ENCODE measurements at places on chromosomes 6 and 20.

DNA sequence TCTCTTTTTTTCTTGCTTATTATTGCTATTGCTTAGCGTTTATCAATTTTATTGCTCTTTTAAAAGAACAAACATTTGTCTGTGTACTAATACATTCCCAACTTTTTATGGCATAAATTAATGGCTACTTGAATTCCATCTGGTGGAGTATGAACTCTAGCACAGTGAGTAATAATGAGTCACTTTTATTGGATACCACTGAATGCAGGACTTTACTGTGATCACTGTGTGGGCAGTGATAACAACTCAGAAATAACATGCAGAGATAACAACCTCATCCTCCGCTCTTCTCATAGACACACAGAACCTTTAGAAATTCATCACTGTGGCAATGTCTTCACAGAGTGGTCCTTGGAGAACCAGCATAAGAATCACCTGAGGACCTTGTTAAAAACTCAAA is 174.9 kb upstream of the PRND start:
- peak; percentile 83 for DNase-seq

- no peak for DNase-seq
These were observed 146.4 kb upstream of the FAM83B start for GRCh38 chr6:54700158-54700557.

GRCh38 chr20:63533871-63534393 is 3.2 kb downstream of the PTK6 start:
- DNase-seq = no peak

DNA sequence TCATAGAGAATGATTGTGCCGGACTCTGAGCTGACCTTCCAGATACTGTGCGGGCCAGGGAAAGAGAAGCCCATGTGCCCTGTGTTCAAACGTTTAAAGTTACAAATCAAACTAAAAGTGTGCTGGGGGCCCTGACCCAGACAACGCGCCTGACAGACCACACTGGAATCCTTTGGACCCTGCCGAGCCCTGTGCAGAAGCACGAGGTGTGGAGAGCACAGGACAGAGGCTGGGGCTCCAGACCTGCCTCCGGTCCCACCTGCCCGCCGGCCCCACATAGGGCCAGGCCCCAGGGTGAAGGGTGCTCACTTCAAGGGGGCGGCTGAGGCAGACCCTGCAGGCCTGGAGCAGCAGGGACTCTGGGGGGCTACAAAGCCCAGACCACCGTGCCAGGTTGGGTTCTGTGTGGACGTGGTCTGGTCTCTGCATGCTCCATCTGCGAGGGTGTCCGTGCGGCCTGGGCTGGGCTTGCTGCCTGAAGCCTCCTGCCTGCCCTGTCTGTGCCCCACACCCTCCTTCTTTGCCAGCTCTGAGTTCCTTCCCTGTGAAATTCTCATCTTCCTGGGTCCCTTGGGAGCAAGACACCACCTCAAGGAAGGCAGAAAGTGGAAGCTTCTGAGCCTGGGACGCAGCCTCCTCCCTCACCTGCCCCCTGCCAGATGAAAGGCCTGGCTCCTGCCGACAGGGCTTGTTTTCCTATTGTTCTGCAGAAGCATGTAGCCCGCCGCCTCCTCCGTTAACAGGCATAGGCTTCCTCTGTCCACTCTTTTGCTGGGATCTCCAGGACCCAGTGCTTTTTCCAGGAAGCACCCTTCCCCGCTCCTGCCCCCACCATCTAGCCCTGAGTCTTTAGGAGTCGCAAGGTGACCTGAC is 186.2 kb downstream of the ERMARD start:
- DNase-seq = no peak

DNA sequence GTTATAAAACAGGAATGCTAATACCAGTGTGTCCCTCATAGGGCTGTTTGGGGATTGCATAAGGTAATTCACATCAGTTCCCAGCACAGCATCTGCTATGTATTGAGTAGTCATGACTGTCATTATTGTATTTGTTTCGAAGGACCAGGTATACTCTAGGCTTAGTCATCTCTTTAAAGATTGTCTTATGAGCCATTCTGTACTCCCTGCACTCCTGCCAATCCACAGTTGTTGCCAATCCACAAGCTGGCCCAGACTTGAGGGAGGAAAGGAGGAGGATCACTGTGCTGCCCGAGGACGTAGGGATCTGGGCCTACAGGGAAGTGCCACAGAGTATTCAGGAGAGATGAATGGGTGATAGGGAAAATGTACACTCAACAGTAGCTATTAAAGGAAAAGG is 113.0 kb upstream of the TIAM2 start:
- no peak for DNase-seq

GRCh38 chr6:137707590-137708360 is 159.3 kb upstream of the TNFAIP3 start:
- peak; percentile 85 for DNase-seq

- no peak for DNase-seq
These were observed 138.0 kb upstream of the RREB1 start for GRCh38 chr6:6969761-6970223.

- no peak for DNase-seq
These were observed 33.2 kb upstream of the PLEKHG1 start for GRCh38 chr6:150566486-150566885.

DNA sequence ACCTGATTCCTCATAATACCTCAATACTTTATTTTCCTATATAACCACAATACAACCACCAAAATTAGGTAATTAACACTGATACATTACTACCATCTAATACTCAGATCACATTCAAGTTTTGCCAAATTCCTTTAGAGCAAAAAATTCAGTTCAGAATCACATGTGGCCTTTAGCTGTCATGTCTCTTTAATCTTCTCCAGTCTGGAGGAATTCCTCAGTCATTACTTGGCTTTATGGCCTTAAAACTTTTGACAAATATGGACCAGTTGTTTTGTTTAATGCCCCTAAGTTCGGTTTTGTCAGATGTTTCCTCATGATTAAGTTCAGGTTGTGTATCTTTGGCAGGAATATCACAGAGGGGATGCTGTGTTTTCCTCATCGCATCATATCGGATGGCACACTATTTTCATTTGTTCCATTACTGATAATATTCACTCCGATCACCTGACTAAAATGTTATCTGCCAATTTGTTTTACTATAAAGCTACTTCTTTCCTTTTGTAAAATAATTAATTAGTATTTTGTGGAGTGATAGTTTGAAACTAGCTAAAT is 51.2 kb upstream of the AKIRIN2 start:
- no peak for DNase-seq

DNA sequence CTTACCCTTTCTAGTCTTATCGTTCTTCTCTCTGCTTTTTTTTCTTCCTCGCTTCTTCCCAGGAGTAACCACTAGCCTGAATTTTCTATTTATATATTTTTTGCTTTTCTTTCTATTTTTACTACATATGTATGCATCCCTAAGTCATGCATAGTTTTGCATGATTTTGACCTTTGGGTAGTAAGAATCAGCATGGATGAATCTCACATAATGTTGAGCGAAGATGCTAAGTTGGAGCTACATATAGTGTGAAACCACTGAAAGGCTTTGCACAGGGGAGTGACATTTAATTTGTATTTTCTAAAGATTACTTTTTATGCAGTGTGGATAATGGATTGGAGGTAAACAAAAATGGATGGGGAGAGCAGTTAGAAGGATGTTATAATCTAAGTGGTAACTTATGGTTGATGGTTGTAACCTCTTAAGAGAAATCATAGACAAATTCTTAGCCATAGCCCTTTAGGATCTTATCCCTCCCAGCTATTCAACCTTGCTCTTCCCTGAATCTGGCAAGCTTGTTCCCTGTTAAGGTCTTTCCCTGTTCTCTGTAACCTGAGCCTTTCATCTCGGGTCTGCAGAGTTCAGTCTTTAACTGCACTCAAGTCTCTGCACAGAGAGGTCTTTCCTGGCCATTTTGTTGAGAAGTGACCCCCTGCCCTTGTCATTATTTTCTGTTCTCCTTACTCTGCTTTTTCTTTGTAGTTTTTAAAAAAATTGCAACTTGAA is 18.0 kb downstream of the PEX7 start:
- DNase-seq = no peak

DNA sequence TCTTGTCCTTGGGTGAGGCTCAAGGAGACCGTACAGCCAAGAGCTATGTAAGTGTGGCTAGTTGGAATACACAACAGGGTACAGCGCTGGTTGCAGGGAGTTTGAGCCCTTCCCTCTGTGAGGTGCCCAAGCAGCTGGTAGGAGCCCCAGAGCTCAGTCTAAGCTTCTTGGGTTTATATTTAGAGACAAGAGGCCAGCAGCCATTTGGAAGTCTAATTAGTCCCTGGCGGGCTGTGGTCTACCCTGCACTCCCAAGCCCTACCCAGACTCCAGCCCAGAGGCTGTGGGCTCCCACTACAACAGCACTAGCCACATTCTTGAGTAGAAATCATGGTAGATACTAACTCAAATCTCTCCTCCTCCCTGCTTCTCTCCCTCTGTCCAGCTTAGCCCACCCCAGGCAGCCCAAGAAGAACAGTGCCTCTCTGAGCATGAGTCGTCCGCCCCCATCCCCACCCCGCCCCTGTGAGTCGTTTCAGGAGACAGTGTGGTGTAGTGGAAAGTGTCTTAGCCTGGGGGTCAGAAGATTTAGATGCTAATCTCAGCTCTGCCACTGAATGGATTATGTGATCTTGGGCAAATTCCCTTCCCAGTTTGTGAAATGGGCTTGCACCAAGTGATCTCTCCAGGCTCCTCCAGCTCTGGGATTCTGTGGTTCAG is 37.8 kb downstream of the EIF2S2 start:
- peak; percentile 27 for DNase-seq

GRCh38 chr20:45508068-45508886 is 7.1 kb downstream of the SPINT3 start:
- no peak for DNase-seq

DNA sequence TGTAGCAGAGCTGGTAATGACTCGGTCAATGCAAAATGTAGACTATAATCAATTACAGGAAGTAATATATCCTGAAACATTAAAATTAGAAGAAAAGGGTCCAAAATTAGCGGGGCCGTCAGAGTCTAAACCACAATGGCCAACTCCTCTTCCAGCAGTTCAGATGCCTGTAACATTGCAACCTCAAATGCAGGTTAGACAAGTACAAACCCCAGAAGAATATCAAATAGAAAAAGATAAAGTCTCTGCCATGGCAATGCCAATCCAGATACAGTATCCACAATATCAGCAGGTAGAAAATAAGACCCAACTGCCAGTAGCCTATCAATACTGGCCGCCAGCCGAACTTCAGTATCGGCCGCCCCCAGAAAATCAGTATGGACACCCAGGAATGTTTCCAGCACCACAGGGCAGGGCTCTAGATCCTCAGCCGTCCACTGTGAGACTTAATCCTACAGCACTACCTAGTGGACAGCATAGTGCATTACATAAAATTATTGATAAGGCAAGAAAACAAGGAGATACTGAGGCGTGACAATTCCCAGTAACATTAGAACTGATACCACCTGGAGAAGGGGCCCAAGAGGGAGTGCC is 158.4 kb downstream of the GPX5 start:
- DNase-seq = peak; percentile 60

DNA sequence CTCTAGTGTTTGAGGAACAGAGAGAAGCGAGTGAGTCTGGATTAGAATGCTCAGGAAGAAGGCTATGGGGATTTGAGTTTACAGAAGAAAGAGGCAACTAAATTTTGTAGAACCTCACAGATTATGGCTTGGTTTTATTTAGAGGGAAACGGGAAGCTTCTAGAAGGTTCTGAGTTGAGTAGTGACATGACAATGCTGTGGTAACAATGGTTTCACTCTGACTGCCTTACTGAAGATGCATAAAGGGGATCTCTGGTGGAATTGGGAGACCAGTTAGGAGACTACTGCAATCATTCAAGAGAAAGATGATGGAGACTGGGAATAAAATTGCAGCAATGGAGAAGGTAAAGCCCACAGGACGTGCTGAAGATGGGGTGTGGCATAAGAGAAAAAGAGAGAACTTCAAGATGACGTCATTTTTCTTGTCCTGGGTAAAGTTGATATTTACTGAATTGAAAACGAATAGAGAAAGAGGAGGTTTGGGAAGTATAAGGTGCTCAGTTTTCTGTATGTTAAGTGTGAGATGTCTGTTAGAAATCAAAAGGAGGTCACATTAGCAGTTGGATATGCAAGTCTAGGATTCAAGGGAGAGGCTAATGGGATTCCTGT is 710.1 kb upstream of the NRSN1 start:
- DNase-seq = no peak

DNA sequence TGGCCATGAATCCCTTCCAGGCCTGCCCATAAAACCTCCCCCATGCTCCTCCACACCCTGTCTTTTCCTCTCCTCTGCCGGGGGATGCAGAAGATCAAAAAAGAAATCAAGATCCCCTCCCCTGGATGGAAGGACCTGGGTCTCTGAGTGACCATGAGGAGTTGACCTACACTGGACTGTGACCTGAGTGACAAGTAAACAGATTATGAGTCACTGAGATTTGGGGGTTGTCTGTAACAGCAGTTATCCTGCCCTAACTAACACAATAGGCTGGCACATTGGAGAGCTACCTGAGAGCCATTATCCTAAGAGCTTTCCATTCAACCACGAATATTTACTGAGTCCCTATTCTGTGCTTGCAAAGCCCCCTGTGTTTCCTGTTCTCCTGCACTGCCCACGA is 28.4 kb upstream of the SIRPA start:
- no peak for DNase-seq

DNA sequence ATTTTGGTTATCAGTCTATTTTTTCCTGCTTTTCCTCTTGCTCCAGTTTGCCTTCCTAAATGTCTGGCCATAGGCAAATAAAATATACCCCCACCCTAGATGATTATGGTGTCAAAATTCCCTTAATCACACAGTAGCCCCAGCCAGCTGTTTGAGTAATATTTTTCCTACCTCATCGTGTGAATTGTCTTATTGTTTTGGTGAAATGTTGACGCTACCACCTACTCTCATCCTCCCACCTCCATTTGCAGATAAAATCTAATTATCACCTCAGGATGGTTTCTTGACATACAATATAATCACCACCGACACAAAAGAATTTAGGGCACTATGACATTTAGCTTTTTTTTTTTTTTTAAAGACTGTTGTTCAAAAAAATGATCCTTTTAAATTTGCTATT is 44.1 kb upstream of the FUCA2 start:
- no peak for DNase-seq

- DNase-seq = no peak
These were observed 352.5 kb upstream of the TSHZ2 start for GRCh38 chr20:52619671-52620070.

GRCh38 chr6:82264824-82265223 is 17.3 kb upstream of the IBTK start:
- no peak for DNase-seq

GRCh38 chr6:83853178-83854000 is at the start of gene RIPPLY2:
Gene RIPPLY2 (plus strand): TSS chr6:83853360. CDS start chr6:83853417, 57 bp downstream.
- DNase-seq = peak; percentile 61

DNA sequence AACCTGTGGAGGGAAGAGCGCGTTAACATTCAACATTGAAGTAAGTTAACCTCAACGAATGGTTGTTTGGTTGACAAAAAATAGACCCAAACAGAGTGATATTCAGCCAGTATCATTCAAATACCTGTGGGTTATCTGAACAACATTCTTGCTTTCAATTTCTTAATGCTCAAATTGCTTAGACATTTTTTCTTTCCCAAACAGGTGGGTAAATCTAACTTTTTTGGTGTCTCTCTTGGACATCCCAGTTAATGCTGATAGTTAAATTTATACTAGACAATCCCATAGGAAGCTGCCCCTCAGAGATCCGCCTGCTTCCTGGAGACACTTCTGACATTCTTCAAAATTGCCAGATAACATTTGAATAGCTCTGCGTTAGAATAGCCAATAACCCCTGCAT is 14.1 kb upstream of the PFDN4 start:
- no peak for DNase-seq

GRCh38 chr6:89392823-89393222 is 19.2 kb downstream of the RRAGD start:
- no peak for DNase-seq

GRCh38 chr6:98579941-98580340 is 254.4 kb upstream of the POU3F2 start:
- no peak for DNase-seq

All from foreskin fibroblast (primary cell).